ENCODE measurements at places on chromosomes 11 and 22.

GRCh38 chr11:116330439-116331185 lies 442.2 kb downstream of the BUD13 start:
- no peak for DNase-seq

DNA sequence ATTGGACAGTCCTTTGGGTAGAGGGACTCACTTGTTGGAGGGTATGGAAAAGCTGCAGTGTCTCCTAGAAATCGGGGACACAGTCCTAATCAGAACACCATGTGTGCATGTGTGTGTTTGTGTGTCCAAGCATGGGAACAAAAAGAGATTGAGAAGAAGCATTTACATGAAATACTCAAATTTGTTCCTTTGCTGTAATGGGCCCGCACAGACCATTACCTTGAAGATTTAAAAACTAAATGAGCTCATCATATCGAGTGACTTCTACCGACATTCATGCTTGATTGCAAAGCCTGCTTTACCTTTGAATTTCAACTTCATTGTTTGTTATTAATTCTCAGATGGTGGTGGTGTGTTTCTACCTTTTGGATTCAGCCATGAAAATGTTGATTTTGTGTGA lies 106.9 kb downstream of the ZBTB16 start:
- DNase-seq: no peak

GRCh38 chr11:101840704-101841103 lies 74.1 kb upstream of the CEP126 start:
- no peak for DNase-seq

DNA sequence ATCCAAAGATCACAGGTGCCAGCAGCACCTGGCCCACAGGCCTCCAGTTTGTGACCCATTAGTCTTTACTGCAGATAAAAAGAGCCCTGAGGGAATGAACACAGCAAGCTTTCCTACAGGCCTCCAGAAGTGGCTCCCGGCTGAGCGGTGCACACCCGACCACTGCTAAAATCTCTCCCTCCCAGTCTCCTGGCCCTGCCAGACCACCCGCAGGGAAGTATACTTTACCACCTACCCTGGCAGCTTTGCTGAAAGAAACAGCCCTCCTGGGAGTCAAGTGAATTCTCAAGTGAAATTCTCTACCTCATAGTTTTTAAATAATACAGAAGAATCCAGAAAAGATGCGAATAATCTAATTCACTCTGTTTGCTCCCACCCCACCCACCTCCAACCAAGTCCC lies 15.4 kb upstream of the MTNR1B start:
- DNase-seq: no peak

DNA sequence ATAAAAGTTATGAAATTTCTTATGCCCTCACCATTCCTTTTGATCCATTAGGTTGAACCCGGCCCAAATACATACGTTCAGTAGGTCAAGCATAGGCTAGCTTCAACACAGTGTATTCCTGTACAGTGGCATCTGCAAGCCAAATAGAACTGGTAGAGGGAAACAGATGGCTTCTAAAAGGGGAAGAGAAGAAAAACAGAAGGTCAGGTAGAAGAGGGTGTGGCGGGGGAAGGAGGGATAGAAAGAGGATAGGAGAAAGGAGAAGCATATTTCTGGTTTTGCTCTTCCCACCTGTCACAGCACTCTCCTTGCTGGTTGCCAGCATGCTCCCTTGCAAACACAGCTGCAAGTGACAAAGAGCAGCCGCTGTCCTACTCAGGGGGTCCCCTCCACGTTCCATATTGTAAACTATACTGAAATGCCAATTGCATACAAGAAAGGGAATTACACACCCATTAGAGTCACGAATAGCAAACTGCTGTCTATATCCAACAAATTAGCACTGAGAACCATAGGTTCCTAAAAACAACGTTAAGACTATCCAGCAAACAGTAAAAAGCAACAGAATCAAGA lies 71.8 kb downstream of the PHF21A start:
- no peak for DNase-seq

- no peak for DNase-seq
Measured at GRCh38 chr11:11703885-11704284, 82.1 kb upstream of the GALNT18 start.

DNA sequence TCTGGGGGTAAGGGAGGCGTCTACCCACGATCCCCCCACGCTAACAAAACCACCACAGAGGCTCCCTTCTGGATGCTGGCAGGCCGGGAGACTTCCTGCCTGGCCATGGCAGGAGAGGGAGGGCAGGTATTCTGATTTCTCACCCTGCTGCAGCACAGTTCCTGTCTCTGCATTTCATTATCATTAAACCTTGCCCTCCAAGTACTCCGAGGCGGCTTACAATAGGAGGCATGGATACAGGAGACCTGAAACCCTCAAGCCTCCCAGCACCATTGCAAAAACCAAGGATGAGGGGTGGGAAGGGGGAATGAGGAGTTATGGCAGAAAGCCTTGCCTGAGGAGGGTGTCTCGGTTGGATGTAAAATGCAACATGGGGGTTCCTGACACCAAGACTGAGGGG lies 44.1 kb upstream of the MN1 start:
- DNase-seq: no peak

DNA sequence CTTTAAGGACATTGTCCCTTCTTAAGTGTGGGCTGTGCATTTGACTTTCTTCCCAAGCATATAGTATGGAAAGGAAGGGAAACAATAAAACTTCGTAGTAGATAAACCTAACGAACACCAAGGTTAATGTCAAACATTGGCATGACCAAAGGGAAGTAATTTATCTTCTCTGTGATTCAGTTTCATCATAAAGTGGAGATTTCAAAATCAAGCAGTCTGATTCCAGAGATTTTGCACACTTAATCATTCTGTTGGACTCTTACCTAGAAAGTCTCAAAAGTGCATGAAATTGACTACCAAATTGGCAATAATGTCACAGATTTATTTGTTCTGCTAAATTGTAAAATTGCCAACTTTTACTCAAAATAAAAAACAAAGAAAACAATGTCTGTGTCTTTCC lies 559.7 kb downstream of the JRKL start:
- DNase-seq: no peak

GRCh38 chr11:92225125-92225567 lies 528 bp downstream of the FAT3 start:
- no peak for DNase-seq

DNA sequence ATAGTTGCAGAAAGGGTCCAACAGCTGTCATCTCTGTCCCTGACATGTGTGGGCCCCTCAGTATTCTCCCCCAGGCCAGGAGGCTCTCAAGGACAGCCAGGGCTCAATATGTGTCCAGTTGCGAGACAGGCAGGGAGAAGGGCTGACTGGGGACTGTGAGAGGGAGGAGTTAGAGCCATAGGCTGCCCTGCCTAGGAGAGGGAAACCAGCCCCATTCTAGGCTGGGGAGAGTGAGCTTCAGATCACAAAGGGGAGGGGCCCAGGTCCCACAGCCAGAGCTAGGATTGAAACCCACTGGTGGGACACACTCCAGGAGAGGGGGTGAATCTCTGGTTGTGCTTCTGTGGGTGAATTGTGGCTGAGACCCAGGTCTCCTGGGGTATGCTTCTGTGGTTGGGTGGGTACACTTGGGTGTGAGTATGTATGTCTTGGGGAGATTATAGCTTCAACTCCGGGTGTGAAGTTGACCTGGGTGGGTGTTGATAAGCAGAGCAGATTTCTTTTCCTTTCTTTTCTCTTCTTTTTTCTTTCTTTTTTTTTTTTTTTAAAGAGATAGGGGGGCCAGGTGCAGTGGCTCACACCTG lies 2.1 kb upstream of the CARNS1 start:
- no peak for DNase-seq

- no peak for DNase-seq
Measured at GRCh38 chr22:45312856-45313255, 3.1 kb downstream of the FAM118A start.

All from fibroblast of skin of scalp (primary cell).